NCI-H510A treated with DMSO at 0.1 percent for 48 hours (cell line): ENCODE measurements at places on chromosomes 12 and 14.

GRCh38 chr14:67943947-67944346 is 124.4 kb downstream of the RAD51B start:
- DNase-seq = peak; percentile 77

GRCh38 chr14:95674613-95675012 is 11.6 kb upstream of the TCL1B start:
- DNase-seq = no peak

GRCh38 chr14:69882915-69883314 is 3.7 kb downstream of the SMOC1 start:
- no peak for DNase-seq

- DNase-seq = no peak
Observed at GRCh38 chr14:103517721-103518421, 4.8 kb downstream of the CKB start.

DNA sequence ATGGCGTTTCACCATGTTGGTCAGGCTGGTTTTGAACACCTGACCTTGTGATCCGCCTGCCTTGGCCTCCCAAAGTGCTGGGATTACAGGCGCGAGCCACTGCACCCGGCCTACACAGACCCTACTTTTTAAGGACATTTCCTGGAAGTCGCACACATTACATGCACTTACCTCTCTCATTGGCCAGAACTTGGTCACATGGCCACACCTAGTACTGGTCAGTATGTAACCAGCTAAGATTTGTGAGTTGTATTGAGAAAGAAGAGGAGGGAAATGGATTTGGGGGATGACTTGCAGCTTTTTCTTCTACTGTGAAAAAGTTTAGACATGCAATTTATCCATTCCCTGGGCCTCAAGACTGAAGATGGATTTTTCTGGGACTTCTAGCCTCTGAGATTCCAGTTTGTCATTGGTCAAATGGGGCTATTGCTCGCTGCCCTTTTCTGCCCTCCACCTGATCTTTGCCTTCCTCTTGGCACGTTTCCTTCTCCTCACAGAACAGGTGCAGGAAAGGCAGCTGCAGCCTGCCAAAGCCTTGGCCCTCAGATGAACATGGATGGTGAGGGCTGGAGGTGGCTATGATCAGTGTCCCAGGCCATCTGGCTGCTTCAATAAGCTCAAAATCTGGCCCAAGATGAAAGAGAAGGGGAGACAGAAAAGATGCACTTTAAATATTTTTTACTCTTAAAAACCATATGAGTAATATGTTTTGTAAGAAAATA is 7.1 kb upstream of the ZDHHC22 start:
- DNase-seq = peak; percentile 13

GRCh38 chr14:102537981-102538601 is 28.5 kb upstream of the ANKRD9 start:
- DNase-seq = no peak

DNA sequence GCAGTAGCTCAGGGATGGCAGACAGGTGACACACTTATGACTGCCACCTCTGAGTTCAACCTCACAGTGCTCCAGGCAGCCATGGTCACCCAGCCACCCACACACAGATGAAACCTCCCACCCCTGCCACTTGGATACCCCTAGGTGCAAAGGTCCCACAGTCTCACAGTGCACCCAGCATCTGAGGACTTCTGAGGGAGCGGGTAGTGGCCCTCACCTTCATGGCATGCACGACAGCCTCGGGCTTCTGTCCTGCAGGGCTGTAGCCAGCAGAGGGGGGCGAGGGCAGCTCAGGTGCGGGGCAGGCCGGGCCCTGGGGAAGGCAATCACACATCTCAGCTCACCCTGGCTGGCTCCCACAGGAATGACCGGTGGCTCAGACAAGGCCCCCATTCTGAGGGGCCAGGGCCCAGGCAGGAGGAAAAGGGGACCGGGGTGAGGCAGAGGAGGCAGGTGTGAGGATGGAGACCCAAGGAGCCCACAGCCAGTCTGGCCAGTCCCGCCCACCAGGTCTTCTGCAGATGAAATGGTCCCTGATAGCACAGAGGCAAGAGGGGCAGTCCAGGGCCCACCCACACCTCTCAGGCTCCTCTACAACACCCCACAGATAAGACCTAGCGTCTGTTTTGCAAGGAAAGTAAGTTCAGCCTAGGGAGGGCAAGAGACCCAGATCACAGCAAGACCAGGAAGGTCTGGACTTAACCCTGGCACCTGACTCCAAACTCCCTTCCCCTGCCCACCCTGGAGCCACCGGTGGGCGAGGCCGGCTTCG is 35.8 kb downstream of the CCNK start:
- no peak for DNase-seq

- DNase-seq = peak; percentile 84
Observed at GRCh38 chr14:75709207-75709812, 48.3 kb downstream of the TTLL5 start.

DNA sequence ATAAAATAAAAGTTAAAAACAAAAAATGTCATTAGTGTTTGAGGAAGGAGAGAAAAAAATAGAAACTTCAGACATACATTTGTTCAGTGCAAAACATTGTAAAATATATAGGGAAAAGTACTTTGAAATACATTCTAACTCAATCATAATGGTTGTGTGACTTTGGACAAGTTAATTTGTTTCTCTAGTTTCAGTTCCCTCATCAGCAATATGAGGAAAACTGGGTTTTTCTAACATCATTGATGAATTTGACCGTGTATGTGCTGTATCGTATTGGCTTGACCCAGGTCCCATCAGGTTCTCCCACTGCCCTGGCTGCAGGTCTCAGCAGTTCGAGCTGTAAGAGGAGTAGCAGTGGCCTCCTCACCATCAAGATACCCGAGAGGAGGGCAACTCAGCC is 173.9 kb upstream of the ATF7IP start:
- no peak for DNase-seq

DNA sequence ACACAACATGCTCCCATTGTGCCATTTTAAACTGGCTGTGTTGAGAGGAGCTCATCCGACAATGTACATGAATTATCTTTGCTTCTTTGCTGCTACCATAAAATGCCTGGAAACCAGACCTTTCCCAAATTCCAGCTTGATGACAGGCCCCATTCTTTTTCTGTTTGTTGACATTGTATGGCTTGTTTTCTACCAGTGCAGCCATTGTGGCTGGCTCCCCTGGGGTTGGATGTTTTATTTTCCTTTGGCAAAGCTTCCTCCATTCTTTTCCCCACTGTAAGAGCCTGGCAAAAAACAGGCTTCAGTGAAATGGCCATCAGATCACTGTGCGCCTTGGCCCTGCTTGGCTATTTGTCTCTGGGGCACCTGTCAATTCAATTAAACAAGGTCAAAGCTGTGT is 532.5 kb downstream of the VRK1 start:
- DNase-seq = no peak

GRCh38 chr12:98998697-98999299 is 353.7 kb downstream of the APAF1 start:
- DNase-seq = peak; percentile 78

- DNase-seq = no peak
Observed at GRCh38 chr12:109710747-109711595, 2.7 kb upstream of the FAM222A start.

DNA sequence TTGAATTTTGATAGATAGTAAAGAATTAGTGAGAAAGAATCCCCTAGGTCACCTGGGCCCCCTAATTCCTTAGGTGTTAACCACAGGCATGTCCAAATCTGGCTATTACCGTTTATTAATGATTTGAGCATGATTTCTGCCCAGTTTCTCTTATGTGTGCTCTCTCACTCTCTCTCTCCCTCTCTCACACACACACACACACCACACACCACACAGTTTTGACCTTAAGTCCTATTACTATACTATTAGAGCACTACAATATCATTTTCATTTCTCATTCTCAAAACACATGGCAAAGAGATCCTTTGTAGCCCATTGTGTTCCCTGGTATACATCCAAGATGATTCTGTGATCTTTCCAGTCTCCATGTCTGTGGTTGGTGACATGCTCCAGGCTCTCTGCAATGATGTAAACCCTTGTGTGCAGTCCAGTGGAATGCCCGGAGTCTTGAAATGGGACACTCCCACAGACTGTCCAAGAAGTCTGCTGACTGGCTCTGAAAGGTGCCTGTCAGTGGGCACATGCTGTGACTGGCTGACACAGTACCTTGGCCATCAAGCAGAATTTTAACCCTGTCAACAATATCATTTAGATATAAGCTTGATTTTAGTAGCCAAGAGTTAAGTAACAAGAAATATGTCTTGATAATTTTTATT is 96.2 kb downstream of the FIGNL2 start:
- DNase-seq = no peak

DNA sequence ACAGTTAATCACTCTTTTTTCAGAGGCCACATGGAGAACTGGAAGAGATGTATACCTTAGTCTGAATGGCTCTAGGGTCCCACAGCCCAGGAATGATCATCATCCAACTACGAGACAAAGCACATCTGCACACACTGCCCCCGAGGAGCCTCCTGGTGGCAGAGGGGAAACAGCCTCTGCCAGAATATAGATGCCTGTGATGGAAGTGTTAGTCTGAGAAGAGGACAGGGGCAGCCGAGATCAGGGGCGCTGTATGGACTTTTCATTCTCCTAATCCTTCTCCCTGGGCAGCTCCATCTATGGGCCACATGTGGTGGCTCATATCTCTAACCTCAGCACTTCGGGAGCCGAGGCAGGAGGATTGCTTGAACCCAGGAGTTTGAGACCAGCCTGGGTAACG is 82.8 kb upstream of the CAPRIN2 start:
- no peak for DNase-seq

GRCh38 chr12:47158792-47159191 is 79.0 kb upstream of the AMIGO2 start:
- no peak for DNase-seq

GRCh38 chr14:64221391-64222003 is 72.7 kb downstream of the ESR2 start:
- DNase-seq = no peak

DNA sequence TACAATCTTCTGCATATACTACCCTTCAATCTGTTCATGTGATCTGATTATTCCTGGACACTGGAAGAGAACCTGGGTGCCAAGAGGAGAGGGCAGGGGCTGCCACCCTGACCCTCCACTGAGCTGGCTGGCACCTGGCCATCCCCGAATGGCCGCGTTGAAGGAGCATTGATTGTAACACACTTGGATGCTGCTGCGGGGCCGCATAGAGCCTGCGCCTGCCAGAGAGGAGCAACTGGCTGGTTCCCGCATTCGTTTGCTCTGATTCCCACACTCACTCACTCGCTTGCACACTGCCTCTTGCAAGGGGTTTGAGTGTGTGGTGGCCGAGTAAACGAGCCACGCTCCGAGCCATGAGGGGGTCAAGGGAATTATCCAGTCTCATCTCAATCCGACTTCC is 32.4 kb downstream of the PSEN1 start:
- no peak for DNase-seq

DNA sequence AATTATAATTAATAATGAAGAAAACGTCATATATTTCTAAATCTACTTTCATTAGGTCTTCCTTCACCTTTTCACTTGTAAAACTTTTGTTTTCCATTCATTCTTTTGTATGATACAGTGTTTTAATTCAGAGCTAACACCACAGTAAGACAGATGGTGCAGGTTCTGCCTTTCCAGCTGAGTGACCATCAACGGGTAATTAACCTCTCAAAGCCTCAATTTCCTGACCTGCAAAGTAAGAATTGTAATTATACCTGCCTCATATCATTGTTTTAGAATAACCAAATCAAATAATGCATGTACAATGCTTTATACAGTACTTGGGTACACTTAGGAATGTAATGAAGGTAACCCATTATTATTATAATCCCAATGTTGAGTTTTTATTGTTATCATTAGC is 157.6 kb downstream of the FOXA1 start:
- peak; percentile 18 for DNase-seq

DNA sequence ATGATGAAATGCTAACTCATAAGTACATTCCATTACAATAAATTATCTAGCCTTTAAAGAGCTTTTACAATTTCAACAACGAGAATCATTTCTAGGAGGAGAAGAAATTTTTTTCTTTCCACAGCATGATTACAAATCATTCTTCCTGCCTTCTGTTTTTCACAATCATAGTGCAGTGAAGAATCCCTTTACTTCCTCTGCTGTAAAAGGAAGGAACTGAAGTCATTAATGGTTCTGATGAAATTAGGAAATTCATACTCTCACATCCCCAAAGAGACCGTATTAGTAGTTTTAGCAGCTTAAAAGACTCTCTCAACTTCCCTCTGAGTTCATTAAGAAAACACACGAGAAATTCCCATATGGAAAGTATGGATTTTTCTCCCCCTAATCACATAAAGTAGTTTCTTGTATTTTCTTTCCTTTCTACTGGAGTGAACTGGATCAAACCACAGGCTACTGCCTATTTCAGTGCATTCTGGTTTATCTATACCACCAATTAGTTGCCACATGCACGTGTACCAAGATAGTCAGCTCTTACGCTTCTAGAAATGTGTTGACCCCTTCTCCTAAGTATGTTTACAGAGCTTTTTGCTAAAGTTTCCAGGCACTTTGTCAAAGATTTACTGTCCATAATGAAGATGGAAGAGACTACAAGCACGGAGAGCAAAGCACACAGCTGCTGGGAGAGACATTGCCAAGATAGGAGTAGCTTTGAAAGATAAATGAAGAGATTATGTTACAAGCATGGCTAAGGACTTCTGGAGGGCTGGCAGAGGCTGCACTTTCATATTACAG is 58.9 kb upstream of the KITLG start:
- DNase-seq = peak; percentile 88

DNA sequence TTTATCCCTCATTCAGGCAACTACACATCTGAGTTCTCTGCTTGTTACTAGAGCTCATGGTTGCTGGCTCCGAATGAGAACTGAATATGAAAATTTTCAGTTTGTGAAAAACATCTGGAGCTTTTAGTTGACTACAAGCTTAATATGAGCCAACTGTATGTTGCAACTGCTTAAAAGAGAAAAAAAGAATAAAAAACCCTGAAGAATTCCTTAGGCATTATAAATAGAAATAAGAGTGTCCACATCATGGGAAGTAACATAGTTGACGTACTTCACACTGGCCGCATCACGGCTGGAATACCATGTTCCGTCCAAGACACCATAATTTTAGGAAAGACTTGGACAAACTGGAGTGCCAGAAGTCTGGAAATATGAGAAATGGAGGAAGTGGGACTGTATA is 57.9 kb downstream of the PDE3A start:
- DNase-seq = no peak

GRCh38 chr12:116614194-116614915 is 55.2 kb downstream of the MAP1LC3B2 start:
- no peak for DNase-seq

DNA sequence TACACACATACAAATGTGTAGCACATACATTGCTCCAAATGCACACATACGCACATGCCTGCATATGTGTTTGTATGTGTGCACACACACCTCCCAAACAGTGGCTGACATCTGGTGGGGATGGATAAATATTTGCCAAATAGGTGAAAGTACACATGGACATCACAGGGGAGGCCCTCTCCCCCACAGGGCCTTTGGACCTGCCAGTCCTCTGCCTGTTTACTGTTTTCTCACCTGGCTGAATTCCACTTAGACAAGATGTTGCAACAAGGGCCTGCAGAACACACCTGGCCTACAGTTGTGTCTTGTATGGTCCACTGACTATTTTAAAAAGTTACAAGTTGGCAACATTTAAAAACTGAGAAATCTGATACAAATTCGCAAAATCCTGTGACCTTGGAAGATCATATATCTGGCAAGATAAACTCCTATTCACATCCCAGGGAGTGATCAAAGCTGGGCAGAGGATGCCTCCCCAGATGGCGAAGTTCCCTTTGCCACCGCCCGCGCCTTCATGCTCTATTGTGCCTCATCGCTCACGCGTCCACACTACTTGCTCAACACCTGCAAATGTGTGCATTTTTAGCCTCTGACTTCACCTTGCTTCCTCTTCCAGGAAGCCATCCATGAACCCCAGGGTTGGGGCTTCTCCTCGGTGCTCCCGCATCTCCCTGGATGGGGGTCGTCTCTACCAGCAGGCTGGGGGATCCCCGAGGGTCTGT is 118.4 kb upstream of the FZD10 start:
- peak; percentile 97 for DNase-seq

GRCh38 chr14:36666416-36667206 is 5.0 kb downstream of the PAX9 start:
- no peak for DNase-seq
